ENCODE measurements at places on chromosomes 3 and 15. TPM values are rescaled to one million over a fixed set of nuclear protein-coding genes. Genes with fewer than 3 reads are reported as not detected.

The PLXND1 gene
- 45.5 TPM for total RNA-seq

The GHSR gene
- total RNA-seq, result not detected

The CSPG5 gene
- 0.22 TPM for total RNA-seq

The IL17RC gene
- total RNA-seq, result 35.0 TPM

The GOLGA6B gene
- not detected for total RNA-seq

The CALML4 gene
- 0.91 TPM for total RNA-seq

The PYDC2 gene
- not detected for total RNA-seq

The ROPN1 gene
- total RNA-seq, result not detected

The SAMD7 gene
- total RNA-seq, result not detected

The AADACL2 gene
- total RNA-seq, result not detected

The NEK10 gene
- 11.5 TPM for total RNA-seq

The OXSM gene
- total RNA-seq, result 15.6 TPM

All from left ventricle myocardium inferior (tissue), 1 donor.